ENCODE measurements at places on chromosomes 5 and 9.

- no peak for DNase-seq
These were observed 247.6 kb upstream of the IRX4 start for GRCh38 chr5:2130361-2130760.

GRCh38 chr5:82601077-82601476 is 322.9 kb upstream of the RPS23 start:
- no peak for DNase-seq

GRCh38 chr5:33641744-33642505 is 201.2 kb downstream of the TARS1 start:
- DNase-seq = no peak

DNA sequence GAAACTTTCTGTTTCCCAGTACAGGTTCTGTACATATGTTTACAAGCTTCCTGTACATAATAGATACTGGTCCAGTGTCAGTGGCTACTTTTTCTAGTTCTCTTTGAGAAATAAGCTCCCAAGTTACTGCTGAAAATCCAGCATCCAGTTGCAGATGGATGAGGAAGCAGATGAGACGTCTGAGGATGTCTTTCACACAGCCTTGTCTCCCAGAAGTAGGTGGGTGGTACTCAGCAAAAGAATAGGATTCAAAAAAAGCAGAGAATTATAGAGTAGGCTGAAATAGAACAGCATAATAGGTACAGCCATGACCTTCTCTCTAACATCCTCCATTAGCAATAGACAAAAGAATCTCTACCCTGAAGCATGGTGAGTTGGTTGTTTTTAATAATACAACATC is 77.7 kb downstream of the BRINP1 start:
- no peak for DNase-seq

DNA sequence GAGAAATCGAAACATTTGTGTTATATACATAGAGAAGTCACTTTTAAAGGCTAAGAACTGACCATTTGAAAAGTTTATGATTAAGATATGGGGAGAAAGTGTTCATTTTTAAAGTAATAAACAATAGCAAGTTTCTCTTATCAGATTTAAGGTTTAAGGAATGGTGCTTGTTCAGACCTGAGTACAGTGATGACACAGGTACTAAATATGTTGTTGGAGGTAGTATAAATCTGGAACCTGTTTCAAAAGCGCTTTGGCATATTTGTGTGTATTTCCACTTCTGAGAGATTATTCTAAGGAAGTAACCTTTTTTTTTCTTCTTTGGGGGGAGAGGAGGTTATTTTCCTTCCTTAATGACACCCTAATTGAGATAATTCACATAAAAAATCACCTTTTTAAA is 18.4 kb downstream of the CDC42SE2 start:
- no peak for DNase-seq

DNA sequence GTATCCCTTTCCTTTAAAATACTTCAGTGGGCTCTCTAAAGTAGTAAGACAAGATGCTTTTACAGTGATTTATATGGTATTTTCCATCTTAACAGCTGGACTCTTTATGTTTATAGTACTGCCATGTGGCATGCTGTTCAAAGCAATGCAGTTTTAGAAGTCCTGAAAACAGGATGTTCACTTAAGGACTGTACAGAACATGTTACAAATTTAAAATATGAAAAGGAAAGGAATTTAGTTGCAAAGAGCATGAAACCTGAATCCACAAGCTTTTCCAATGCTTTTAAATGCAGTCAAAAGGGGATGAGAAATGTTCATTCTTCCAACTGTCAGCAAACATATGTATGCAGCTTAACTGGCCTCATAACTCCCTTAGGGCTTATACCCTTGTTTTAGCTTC is 580.2 kb downstream of the EFNA5 start:
- no peak for DNase-seq
